ENCODE measurements at places on chromosomes 13 and 19.

- no peak for DNase-seq
Observed at GRCh38 chr13:28751175-28751960, 32.6 kb upstream of the SLC46A3 start.

- no peak for DNase-seq
Observed at GRCh38 chr19:7739801-7740681, 7.3 kb downstream of the CD209 start.

DNA sequence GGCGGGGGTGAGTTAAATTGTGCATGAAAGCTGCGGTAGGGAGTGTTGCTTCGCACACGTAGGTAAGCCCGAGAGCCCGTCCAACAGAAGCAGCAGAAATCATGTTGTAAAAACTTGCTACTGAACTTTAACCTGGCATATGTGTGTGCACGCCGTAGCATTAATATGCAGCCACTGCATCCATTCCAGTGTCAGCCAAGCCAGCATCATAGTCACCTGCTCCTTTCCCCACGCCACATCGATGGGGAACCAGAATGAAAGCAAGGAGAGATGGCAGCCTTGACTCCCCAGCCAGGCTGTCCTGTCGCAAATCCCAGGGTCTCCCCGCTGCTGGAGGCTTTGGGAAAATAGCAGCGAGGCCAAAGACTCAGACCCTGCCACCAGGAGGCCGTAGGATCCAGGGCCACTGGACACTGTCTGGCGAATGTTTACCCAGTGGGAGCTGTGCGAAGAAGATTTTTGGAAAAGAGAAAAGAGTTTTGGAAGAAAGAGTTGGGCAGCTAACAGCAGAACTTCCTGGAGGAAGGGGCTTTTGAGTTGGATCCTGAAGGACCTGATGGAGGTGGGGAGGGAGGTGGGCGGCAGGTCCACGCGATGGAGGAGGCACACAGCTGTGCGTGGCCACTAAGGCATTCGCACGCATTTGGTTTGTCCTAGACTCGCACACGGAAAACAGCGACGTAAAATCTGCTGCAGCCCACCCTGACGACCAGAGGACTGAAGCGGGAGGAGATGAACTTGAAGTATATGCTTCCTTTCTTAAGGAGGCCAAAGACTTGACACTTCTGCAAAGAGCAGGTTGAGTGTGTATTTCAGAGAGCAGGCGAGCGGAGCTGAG, 48.7 kb upstream of the RANBP3 start:
- DNase-seq: no peak

GRCh38 chr13:59603646-59604045, 560.1 kb downstream of the DIAPH3 start:
- no peak for DNase-seq

DNA sequence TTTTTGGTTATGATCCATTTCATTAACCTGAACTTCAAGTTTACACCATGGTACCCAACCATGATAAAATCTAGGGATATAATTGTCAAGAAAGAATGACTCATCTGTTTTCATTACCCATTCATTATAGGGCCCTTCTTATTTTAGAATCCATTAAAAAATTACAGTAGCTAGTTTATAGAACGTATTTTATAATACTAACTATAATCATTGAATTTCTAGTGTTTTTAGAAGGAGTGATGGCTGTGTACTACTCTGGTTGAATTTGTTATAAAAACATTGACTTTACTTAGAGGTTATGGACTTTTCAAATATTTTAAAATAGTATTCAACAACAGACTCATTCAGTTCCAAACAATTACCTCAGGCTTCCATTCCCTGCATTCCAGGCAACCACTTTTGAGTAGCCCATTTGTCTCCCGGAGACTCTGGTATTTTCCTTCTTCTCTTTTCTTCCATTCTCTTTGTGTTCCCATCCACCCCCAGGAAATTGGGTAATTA, 71.9 kb upstream of the KLF12 start:
- no peak for DNase-seq

- DNase-seq: no peak
Observed at GRCh38 chr19:5711713-5712161, 8.2 kb downstream of the LONP1 start.

GRCh38 chr19:23996549-23996948, 81.9 kb downstream of the ZNF726 start:
- no peak for DNase-seq

DNA sequence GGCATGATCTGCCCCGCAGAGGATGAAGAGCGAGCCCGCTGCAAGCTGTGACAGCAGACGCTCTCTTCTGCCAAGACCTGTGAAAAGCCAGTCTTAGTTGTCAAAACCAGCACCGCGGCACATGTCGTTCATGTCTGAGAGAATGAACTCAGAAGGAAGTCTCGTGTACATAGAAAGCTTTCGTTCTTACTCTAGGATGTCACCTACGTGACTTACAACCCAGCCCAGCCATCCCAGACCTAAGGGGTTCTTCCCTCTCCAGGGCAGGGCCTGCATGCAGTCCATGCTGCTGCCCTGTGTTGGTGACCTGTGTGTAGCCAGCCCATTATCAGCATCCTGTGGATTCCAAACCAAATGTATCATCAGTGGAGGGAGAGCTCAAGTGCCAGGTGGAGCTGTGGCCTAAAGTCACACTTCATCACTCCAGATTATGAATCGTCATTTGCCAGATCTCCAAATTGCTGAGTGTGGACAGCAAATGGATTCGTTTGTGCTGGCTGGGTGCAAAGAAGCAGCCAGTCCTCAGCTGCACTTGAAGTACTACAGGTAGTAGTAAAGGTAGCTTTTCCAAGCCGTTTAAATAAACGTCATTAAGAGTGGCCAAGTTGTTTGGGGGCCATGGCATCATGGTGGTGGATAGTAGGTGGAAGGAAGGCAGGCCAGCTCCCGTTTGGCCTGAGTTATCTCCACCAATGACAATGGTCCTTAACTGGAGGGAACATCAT, 73.9 kb upstream of the GPR183 start:
- peak; percentile 59 for DNase-seq

GRCh38 chr13:110134801-110135200, 172.2 kb downstream of the COL4A1 start:
- no peak for DNase-seq

DNA sequence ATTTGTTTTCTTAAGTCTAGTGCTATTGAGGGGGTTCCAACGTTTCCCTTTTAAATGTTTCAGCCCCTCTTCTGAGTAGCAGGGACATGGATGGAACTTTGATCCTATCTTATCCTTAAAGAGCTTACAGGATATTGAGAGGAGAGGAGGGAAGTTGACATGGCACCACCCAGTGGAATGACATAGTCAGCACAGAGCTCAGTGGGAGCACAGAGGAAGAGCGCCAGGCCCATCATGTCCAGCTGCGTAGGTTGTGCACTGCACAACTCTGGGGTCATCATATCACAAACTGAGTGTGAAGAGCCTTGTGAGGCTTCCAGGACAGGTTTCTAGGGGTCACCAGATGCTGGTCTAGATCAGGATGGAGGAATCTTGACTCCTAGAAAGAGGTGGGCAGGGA, 4.6 kb upstream of the CDC42EP5 start:
- no peak for DNase-seq

DNA sequence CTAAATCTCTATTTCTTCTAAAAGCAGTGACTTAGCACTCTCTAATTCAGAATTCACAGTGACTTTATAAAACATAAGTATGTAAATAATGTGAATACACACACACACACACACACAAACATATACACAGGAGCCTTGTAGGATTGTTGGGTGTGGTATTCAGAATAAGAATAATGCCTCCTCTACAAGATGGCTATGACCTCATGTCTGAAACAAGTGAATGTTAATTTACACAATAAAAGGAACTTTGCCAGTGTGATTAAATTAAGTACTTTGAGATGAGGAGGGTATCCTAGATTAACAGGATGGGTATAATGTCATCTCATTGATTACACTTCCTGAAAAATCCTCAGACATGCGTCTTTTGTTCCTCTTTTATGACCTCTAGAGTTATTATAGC, 234.6 kb downstream of the SLITRK6 start:
- DNase-seq: no peak

DNA sequence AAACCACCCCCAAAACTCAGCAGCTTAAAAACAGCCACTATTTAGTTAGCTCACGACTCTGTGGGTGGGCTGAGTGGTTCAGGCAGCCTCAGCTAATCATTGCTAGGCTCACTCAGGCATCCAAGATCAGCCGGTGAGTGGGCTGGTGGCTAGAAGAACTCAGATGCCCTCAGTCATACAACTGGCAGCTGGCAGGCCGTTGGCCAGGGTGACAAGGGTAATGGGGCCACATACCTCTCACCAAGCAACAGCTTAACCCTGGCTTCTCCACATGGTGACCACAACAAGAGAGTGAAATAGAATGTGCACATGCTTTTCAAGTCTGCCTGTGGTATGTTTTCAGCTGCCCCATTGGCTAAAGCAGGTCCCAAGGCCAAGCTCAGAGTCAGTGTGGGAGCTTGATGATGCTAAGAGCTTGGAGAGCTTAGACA, 435.4 kb upstream of the TSHZ3 start:
- DNase-seq: no peak

DNA sequence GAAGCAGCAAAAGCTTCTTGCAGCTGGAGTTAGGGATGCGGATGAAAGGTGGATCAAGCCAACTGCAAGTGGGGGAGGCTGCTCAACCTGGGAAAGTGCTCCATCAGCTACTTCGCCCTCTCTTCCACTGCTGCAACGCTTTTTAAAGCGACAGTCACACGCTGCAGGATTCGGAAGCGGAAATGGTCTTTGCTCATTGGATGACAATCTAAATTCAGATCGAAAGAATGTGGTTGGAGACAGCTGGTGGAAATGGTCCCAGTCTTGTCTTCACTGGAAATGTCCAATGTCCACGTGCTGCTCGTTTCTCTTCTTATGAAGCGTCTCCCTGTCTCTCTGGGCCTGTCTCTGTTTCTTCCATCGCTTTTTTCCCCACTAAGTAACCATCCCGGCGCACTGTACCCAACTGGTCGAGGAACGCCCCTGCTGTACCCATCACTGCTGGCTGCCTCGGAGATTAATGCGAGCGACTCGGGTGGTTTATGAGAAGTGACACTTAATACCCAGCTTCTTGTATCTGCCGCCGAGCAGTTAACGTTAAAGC, 2.1 kb upstream of the FGF9 start:
- DNase-seq: no peak

DNA sequence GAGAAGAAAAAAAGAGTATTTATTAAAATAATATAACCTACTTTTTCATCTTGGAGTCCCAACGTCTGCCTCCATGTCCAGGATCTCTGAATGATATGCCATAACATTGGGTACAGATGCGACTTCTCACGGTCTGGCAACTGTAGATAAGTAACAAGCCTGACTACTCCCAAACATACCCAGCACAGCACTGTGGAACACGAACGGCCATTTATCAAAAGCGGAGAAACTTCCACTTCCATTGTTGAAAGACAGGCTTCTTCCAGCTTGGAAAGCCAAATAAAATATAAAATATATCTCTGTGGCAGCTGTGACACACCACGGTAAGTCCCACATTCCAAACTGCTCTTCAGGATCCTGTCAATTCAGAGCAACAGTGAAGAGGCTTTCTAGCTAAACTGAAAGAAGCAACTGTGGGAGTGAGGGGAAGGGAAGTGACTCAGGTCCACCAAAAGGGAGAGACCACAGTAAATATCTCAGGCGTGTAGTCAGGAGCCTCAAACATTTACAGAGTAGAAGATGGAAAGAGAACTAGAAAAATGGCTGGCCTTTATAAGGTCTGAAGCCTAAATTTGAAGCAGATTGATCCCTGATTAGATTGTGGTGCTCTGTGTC, 331.7 kb downstream of the LIG4 start:
- no peak for DNase-seq

- DNase-seq: no peak
Observed at GRCh38 chr13:23678795-23679194, 108.6 kb downstream of the TNFRSF19 start.

- no peak for DNase-seq
Observed at GRCh38 chr19:11261431-11261970, 823 bp downstream of the DOCK6 start.

- DNase-seq: no peak
Observed at GRCh38 chr19:46552891-46553290, 48.2 kb upstream of the CALM3 start.

DNA sequence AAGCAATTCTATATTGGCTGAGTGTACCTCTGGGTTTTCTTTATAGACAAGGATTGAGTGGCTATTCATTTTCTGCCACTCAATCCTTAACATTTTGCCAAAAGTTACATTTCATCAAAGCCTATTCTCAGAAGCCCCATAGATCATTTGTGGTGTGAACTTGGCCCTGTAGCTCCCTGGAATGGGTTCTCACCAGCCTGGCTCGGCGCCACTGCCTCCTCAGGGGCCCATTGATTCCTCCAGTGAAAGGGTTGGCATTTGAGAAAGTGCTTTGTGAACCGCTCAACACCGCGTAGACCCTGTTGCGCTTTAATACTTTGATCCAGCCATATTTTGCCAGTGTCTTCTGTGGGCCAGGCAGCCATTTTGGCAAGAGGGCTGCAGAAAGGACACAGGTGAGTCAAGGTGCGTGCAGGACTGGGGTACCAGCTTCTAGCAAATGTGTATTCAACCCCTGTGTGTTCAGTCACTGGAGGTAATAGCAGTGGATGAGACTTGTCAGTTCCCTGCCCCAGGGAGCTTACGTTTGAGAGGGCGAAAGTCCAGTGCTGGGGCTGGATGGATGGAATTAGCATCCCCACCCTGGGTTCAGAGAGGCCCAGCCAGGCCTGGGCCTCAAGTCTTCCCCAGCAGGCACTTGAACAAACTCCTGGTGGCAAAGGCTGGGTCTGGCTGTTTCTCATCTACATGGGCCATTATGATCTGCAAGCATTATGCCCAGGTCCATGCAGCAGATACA, 3.8 kb downstream of the RAB8A start:
- DNase-seq: no peak

- DNase-seq: no peak
Observed at GRCh38 chr19:40266119-40266518, 19.0 kb downstream of the AKT2 start.

GRCh38 chr13:104847922-104848321, 1687.5 kb downstream of the EFNB2 start:
- no peak for DNase-seq

DNA sequence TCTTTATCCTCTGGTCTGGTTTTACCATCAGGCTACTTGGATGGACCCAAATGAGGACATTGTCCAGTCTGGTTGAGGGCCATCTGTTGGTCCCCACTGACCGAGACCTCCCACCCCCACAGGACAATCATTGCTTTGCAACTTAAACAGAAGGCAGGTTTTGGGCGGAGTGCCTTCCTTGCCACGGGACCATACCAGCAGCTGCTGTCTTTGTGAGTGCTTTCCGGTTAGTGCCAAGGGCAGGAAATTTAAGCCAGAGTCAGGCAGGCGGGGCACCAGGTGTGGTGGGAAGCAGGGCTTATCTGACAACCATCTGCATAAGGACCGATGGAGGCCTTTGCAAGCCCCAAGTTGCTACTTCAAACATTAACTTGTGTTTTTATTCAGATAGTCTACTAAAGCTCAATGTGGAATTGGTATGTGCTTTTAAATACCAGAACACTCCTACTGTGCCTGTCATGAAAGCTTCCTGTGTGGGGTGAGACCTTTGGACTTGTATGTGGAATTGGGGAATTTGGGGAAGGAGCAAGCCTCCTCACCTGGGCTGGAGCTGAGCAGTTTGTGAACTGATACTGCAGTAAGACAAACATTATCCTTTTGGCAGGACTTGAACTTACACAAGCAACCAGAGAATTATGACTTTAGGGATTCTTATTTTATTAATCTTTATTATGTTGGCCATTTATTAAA, 39.3 kb upstream of the UBE2L5 start:
- DNase-seq: no peak

GRCh38 chr13:39510316-39510695, 92.7 kb downstream of the LHFPL6 start:
- no peak for DNase-seq
